ENCODE measurements at places on chromosomes 3 and 15.

GRCh38 chr3:16378920-16379319, 113.9 kb downstream of the OXNAD1 start:
- DNase-seq = no peak

- no peak for DNase-seq
Observed at GRCh38 chr15:61091289-61091616, 137.8 kb downstream of the RORA start.

DNA sequence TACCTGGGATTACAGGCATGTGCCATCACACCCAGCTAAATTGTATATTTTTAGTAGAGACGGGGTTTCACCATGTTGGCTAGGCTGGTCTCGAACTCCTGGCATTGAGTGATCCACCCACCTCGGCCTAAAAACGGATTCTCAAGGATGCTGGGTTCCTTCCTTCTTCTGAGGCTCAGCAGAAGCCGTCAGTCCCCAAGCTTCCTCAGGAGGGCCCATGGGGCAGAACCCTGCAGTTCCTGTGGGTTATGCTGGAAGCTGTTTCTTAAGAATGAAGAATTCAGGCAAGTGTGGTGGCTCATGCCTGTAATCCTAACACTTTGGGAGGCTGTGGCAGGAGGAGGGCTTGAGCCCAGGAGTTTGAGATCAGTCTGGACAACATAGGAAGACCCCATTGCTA, 29.0 kb upstream of the ZNF710 start:
- DNase-seq = no peak

GRCh38 chr3:53027254-53027844, 18.5 kb downstream of the SFMBT1 start:
- no peak for DNase-seq

DNA sequence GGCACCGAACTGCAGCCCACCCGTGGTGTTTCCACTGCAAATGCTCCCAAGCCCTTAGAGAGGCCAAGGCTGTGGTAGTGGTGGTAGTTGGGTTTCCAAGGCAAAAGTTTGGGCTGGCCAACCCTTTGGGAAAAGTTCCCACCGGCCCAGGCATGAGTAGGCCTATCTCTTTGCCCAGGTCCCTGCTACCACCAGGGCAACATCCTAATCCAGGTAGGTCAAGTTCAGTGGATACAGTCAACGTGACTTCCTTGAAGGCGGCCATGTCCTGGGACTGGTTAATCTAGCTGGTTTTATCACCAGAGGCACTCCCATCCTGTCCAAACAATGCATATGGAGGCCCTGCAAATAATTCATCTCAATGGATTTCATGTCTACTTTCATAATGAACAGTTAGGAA, 1.6 kb upstream of the ONECUT1 start:
- DNase-seq = no peak

- DNase-seq = no peak
Observed at GRCh38 chr15:84721371-84721770, 5.4 kb upstream of the SEC11A start.

DNA sequence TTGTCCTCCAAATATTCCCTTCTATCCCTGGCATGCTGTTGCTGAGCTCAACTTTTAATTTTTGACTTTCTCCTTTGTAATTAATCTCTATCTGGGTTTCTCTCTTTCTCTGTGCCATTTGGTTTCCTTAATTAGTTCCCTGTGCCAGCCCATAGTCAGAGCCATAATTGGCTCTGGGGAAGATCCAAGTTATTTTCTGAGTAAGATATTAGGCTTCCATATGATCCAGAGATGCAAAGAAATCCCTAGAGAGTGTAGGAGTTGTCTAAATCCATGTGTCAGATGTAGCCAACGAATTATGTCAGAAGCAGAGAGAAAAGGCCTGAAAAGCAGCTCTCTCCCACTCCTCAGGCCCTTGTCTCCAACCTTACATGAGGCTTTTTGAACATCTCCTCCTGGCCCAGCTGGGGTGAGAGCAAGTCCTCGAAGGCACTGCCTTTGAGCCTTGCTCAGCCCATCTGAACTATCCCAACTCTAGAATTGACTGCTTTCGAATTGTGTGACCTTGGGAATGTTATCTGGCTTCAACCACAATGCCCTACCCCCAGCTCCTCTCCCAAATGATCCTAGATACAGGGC, 46.4 kb downstream of the MOBP start:
- DNase-seq = no peak

DNA sequence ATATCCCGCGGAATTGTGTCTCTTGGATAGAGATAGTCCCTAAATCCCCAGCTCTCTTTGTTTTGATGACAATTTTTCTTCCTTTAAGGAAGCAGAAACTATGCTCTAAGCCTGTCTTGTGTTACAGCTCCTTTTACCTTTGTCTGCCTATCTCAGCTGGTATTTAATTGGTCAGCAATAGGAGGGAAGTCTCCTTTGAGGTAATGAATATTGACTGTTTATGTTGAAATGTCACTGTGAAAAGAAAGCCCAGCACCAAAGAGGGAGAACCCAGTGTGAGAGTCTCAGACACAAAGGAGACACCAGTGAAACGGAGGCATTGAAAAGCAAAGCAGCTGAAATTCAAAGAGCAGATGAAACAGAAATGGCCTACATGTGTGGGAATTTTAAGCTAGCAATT, 372.6 kb downstream of the NR2F2 start:
- DNase-seq = no peak

- no peak for DNase-seq
Observed at GRCh38 chr3:72784226-72784625, 64.0 kb downstream of the SHQ1 start.

DNA sequence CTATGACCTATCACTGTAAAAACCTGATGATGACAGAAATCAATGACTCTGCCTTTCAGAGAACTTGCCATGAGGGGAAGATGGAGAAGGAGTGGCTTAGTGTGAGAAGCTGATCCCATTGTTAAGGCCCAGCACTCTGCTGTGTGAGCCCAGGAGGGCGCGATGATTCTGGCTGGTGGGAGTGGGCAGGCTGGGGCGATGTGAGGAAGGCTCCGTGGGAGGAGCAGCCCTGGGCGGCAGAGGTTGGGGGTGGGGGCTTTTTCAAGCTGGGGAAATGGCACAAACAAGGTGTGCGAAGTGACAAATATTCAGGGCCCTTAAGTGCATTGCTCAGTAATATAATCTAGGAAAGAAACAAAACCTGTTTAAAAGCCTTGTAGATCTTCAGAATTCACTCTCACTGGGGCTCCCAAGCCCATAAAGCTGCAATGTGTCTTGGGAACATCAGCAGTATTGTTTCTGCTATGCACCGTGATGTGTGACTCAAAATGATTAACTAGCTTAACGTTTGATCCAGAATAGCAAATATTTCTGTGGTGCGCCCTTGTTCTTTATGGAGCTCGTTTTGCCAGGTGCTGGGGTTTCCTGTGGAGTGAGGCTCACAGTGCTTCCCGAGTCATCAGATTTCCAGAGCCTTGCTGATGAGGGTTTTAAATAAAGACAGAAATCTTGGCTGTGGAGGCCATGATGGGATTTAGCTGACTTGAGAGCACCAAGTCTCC, 141.0 kb downstream of the CHDH start:
- no peak for DNase-seq

DNA sequence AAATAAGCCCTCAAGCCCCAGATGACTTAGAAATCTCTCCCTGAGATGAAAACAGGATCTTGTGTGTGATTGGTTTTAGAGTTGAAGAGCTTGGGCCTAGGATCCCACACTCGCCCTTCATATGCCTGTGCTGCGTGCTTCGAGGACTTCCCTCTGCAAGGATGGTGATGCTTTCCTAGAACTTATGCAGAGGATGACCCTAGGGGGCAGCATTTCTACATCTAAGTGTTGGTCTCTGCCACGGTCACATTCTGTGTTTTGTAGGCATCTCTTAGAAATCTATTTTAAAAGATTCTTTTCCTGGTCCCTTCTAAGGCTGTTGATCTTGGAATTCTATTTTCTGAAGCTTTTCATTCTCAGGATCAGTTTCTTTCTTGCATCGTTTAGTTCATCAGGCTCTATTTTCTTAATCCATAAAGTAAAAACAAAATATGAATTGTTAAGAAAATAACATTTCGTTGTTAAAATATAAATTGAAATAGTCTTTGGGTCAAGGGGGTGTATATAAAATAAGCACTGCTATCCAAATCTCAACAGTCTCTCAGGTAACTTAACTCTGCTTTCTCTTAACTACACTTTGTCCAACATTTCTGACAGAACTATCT, 45.7 kb downstream of the WDR76 start:
- peak; percentile 11 for DNase-seq

DNA sequence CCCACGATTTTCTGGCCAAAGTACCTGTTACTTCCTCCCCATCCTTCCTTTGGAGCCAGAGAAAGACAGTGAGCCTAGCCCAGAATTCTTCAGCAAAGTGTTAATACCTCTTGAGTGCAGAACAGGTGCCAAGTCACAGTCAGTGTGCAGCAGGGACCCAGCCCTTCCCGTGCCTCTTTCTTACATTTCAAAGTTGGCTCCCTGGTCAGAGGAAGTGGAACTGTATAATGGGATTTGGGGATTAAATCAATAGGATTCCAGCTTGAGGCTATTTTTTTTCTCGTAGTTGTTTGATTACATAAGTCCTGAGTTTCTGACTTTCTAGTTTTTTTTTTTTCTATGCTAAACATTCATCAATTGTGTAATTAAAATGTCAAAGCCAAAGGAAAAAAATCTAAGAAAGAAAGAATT, 52.6 kb upstream of the ABHD10 start:
- no peak for DNase-seq

- DNase-seq = no peak
Observed at GRCh38 chr3:17307482-17307881, 422.7 kb downstream of the PLCL2 start.

GRCh38 chr3:193852901-193853300, 259.9 kb downstream of the OPA1 start:
- no peak for DNase-seq

GRCh38 chr3:106130384-106131198, 261.8 kb upstream of the CBLB start:
- no peak for DNase-seq

GRCh38 chr15:49875392-49875791, 243.6 kb downstream of the ATP8B4 start:
- DNase-seq = no peak

GRCh38 chr3:70990723-70991122, 592.8 kb downstream of the FOXP1 start:
- no peak for DNase-seq

DNA sequence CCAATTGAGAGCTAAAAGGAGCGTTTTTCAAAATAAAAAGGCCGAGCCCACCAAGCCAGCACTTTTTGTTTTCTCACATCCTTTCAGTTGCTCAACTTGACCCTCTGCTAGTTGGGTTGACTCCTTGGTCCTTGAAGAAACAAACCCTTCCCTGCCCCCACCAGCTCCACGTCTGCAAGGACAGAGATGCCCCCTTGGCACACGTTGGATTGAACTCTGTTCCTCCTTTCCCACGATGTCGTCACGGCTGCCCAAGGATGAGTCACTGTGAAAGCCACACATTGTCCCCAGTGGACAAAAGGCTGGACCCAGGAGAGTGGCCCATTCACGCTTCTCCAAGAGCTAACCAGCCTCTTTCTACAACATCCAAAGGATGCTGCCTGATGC, 43.0 kb upstream of the SPATA12 start:
- no peak for DNase-seq

DNA sequence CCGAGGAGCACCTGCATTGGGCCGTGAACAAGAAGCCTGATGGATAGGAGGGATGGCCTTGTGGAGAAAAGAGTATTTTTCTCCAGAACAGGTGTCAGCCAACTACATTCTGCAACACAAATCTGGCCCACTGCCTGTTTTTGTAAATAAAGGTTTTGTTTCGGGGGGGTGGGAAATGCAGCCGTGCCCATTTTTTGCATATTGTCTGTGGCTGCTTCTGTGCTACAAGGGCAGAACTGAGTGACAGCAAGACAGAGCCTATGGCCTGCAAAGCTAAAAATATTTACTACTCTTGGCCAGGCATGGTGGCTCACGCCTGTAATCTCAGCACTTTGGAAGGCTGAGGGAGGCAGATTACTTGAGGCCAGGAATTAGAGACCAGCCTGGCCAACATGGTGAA, 95.9 kb upstream of the AKAP13 start:
- peak; percentile 29 for DNase-seq

GRCh38 chr3:3403700-3404099, 224.2 kb upstream of the CRBN start:
- DNase-seq = no peak

DNA sequence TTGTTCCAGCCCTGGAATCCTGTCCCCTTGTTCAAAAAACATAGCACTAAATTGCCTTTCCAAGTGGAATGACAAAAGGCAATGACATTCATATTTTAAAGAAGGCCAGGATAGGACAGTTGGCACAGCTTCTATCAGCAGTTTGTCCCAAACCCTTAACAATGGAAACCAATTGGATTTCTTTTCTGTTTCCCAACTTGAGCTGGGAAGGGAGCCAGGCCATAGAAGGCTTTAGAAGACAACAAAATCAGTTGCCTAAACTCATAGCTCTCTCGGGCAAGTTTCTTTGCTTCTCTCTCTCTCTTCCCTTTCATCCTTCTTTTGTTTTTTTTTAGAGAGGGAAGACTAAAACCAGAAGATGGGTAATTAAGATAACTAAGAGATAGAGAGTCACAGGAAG, 227.7 kb upstream of the TPRG1 start:
- no peak for DNase-seq

GRCh38 chr3:47414666-47415587, 34.1 kb downstream of the PTPN23 start:
- DNase-seq = no peak

DNA sequence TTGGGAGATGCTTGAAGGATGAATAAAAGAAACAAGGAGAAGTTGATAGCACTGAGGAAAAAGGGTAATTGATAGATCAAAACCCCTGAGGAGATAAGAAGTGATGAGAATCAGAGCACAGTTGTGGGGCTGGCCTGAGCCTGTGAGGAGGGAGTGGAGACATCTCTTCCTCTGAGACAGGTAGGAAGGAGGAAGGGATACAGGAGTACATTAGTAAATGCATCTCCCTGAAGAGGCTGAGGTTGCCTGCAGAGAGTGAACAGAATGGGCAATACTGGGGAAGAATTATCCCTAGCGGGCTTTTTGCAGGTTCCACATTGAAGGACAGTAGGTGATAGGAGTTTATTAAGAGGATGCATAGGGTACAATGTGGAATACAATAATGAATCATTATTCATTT, 17.3 kb upstream of the SCAMP5 start:
- no peak for DNase-seq

DNA sequence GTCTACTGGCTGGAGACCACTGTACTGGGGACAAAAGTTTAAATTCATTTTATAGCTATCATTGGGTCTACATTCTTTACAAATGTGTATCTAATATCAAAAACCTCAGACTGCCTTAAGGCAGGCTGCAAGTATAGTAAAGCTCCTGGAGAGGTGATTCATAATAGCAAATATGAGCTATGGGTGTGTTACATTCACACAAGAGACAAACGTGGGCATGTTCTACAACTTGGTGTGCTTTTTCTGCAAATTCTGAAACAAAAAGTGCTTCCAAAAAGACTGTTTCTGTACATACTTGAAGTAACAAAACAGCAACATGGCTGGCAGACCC, 1101.4 kb downstream of the ROBO1 start:
- no peak for DNase-seq

DNA sequence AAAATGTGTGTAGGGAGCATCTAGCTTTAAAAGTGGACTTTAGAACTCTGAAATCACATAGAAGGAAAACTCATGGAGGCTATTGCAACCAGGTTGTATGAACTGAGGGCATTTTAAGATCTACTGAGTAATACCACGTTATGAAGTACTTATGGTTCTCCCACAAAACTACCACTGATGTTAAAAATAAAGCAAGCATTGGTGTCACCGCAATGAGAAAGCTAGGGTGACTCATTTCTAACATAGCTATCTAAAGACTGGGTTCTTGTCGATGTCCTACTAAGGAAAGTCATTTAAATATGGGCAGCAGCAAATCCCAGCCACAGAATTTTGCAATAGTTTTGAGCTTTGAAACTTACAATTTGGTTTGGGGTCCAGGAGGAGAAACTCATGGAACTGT, 584.8 kb downstream of the DIPK2A start:
- DNase-seq = no peak

Data from transverse colon (tissue), 4 donors.